Right lobe of liver (tissue), 6 donors: ENCODE measurements at places on chromosomes 13 and 19.

DNA sequence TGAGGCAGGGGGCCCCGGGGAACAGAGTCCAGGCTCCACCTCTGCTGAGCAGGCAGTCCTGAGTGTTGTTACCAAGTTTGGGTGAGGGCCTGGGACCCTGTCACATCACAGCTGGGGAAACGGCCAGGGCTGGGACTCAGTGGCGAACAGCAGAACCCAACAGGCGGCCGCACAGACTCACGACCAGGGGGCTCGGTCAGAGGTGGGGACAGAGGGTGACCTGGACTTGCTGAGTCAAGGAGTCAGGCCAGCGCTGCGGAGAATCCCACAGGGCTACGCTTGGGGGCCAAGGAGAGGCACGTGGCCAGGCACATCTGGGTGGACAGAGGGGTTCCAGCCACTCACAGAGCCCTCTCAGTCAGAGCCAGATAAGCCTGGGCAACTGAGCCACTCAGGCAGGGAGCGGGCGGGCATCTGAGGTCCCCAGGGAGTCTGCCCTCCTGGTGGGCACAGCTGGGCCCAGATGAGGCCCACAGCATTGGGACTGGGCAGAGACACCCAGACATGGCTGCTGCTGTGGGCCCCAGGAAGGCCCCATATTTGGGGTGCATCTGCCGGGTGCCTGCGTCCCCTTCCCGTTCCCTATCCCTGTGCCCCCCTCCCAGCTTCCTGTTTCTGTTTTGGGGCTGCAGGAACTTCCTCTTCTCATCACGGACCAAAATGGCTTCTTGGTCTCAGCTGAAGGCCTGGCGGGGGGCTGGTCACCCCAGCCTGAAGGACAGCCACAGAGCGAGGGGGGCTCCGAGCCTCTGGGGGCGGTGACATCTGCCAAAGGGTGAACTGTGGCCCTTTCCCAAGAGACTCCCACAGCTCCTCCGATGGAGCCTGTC, 34.0 kb downstream of the CEBPA start:
- H3K27me3 ChIP-seq, result no peaks in the 10 kb centered on the region
- H3K4me3 ChIP-seq, result no peak overlapping the region
- H3K36me3 ChIP-seq, result no peaks in the 10 kb centered on the region

DNA sequence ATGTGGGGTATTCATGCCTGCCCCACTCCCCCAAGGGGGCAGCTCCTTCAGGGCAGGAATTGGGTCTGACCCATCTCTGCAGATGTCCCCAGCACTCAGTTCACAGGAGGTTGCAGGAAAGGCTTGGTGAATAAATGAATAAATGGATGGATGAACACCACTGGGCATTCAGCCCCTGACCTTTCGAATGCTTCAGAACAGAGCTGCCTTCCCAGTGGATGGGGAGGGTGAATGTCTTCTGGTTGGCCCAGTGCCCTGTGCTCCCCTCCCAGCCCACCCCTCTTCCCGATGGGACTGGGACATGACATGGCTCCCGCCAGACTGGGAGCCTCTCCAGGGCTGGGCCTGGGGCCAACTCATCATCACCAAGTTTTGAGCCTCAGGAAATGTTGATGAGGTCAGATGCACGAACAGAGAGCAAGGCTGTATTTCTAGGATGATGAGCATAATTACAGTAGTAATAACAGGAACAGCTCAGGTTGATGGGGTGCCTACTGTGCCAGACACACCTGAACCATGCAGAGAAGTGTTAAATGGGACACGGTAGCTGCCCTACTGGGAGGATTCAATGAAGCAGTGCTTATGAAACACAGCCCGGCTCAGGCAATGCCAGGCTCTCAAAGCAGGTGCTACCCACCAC, 25.7 kb downstream of the VRK3 start:
- H3K4me3 ChIP-seq, result no peak overlapping the region
- no peaks in the 10 kb centered on the region for H3K27me3 ChIP-seq
- no peak overlapping the region for H3K27ac ChIP-seq
- H3K36me3 ChIP-seq, result no peaks in the 10 kb centered on the region

GRCh38 chr13:80454245-80454644, 113.3 kb upstream of the SPRY2 start:
- no peaks in the 10 kb centered on the region for H3K27me3 ChIP-seq
- no peak overlapping the region for H3K27ac ChIP-seq
- no peak for DNase-seq
- no peaks in the 10 kb centered on the region for H3K36me3 ChIP-seq
- H3K4me1 ChIP-seq, result no peaks in the 10 kb centered on the region

- H3K27me3 ChIP-seq, result no peaks in the 10 kb centered on the region
- H3K4me1 ChIP-seq, result no peaks in the 10 kb centered on the region
- no peaks in the 10 kb centered on the region for H3K36me3 ChIP-seq
- no peak overlapping the region for H3K27ac ChIP-seq
Measured at GRCh38 chr19:29928831-29929230, 13.2 kb upstream of the URI1 start.

DNA sequence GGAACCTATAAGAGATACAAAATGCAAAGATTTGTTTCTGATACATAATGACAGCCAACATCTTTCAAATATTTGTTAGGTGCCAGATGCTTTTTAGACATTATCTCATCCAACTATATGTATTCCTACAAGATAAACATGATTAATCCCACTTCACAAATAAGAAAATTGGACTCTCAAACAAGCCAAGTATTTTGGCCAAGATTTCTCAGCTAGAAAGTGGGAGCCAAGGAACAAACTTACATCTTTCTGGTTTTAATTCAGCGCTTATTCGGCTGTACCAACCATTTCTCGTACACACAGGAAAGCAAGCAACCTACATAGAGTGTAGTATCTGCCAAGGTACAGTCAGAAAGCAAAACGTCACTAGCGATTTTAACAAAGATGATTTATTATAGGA, 85.7 kb upstream of the SERP2 start:
- H3K27ac ChIP-seq, result no peak overlapping the region
- no peaks in the 10 kb centered on the region for H3K4me1 ChIP-seq
- no peaks in the 10 kb centered on the region for H3K36me3 ChIP-seq
- no peaks in the 10 kb centered on the region for H3K27me3 ChIP-seq

DNA sequence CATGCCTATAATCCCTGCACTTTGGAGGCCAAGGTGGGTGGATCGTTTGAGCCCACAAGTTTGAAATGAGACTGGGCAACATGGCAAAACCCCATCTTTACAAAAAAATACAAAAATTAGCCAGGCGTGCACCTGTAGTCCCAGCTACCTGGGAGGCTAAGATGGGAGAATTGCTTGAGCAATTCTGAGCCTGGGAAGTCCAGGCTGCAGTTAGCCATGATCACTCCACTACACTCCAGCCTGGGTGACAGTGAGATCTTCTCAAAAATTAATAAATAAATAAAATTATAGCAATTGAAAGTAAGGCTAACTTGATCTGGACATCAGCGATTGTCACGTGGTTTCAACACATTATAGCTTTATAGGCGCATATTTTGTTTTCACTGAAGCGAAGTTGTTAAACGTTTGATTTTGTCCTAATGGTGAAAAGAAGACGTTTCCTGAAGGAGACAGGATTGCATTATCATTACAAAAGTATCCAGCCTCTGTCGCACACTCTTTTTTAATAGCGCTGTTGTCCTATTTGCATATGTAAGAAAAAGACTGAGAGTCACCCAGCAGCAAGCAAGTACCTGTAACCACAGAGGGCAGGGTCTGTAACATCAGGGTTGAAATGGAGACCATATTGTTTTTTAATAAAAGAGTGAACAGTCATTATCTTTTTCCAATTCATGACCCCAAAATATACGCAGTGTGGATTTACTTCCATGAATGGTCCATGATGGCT, 335.7 kb downstream of the DCT start:
- H3K4me1 ChIP-seq, result no peaks in the 10 kb centered on the region
- H3K36me3 ChIP-seq, result no peaks in the 10 kb centered on the region
- no peaks in the 10 kb centered on the region for H3K27me3 ChIP-seq
- H3K4me3 ChIP-seq, result no peak overlapping the region
- H3K27ac ChIP-seq, result no peak overlapping the region
- no peak for DNase-seq

- no peaks in the 10 kb centered on the region for H3K36me3 ChIP-seq
- H3K4me3 ChIP-seq, result no peak overlapping the region
Measured at GRCh38 chr19:38547421-38547820, 70.3 kb downstream of the MAP4K1 start.

DNA sequence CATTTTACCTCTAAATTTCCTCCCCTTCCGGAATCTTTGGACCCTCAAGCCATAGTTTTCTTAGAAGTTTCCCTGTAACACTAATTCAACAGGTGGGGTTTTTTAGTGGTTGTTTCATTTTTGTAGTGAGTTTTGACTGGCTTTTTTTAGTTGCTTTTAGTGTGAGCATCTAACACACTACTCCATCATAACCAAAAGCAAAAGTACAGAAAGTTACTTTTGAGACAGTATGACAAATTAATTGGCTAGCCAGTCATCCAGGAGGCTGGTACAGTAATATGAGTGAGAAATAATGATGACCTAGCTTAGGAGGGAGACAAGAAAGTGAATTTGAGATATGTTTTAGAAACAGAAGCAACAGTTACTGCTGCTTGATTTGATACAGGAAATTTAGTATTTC, 71.5 kb downstream of the DNAJC15 start:
- H3K27ac ChIP-seq, result no peak overlapping the region
- no peaks in the 10 kb centered on the region for H3K27me3 ChIP-seq
- no peaks in the 10 kb centered on the region for H3K4me1 ChIP-seq

DNA sequence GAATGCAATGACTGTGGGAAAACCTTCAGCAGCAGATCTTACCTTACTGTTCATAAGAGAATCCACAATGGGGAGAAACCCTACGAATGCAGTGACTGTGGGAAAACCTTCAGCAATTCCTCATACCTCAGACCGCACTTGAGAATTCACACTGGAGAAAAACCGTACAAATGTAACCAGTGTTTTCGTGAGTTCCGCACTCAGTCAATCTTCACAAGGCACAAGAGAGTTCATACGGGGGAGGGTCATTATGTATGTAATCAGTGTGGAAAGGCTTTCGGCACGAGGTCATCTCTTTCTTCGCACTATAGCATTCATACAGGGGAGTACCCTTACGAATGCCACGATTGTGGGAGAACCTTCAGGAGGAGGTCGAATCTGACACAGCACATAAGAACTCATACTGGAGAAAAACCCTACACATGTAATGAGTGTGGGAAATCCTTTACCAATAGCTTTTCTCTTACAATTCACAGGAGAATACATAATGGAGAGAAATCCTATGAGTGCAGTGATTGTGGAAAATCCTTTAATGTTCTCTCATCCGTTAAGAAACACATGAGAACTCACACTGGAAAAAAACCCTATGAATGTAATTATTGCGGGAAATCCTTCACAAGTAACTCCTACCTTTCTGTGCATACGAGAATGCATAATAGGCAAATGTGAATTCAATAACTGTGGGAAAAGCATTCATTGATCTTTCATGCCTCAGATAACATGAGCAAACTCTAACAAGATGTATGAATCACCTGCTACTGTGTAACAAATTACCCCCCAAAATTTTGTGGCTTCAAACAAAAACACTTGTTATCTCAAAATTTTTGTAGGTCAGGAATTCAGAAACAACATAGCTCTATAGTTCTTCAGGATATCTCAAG, 13.8 kb downstream of the ZNF557 start:
- no peak for DNase-seq
- no peak overlapping the region for H3K4me3 ChIP-seq
- H3K4me1 ChIP-seq, result no peaks in the 10 kb centered on the region
- no peak overlapping the region for H3K27ac ChIP-seq
- H3K27me3 ChIP-seq, result no peaks in the 10 kb centered on the region

GRCh38 chr19:7792281-7792680, 29.2 kb downstream of the CLEC4M start:
- no peaks in the 10 kb centered on the region for H3K36me3 ChIP-seq
- DNase-seq, result no peak
- H3K4me1 ChIP-seq, result no peaks in the 10 kb centered on the region
- H3K4me3 ChIP-seq, result no peak overlapping the region
- H3K27me3 ChIP-seq, result no peaks in the 10 kb centered on the region

DNA sequence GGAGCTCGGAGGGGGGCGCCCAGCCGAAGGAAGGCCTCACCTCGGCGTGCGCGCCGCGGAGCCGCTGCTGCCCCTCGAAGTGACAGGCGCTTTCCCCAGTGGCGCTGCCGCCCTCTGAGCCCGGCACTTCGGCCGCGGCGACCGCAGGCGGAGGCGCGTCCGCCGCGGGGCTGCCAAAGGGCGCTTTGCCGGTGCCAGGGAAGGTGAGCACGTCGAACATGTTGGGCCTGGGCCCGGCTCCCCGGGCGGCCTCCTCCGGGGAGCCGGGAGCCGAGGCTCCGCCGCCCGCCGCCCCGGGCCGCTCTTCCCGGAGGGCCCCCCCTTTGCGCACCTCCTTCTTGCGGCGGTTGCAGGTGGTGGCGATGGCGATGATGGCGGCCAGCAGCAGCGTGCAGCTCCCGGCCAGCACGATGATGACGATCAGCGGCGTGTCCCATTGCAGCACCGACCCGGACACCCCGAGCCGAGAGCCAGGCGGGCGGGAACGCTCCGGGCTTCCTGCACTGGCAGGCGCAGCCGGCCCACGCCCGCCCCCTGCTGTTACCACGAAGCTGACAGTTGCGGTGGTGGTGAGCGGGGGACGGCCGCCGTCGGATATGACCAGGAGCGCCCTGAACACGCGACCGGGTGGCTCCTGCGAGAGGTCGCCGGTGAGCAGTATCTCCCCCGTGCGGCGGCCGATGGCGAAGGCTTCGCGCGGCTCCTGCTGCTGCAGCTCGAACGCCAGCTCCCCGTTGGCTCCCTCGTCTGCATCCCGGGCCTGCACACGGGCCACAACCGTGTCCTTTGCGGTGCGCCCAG, 2.5 kb downstream of the PCDH8 start:
- H3K4me1 ChIP-seq, result no peaks in the 10 kb centered on the region
- H3K27me3 ChIP-seq, result peaks cover 60% of the 10 kb centered on the region
- no peak overlapping the region for H3K4me3 ChIP-seq
- H3K27ac ChIP-seq, result no peak overlapping the region
- no peaks in the 10 kb centered on the region for H3K36me3 ChIP-seq
- peak; percentile 38 for DNase-seq

- H3K4me1 ChIP-seq, result no peaks in the 10 kb centered on the region
- H3K4me3 ChIP-seq, result no peak overlapping the region
- no peak overlapping the region for H3K27ac ChIP-seq
- no peak for DNase-seq
Measured at GRCh38 chr19:46288896-46289588, 7.8 kb upstream of the HIF3A start.

DNA sequence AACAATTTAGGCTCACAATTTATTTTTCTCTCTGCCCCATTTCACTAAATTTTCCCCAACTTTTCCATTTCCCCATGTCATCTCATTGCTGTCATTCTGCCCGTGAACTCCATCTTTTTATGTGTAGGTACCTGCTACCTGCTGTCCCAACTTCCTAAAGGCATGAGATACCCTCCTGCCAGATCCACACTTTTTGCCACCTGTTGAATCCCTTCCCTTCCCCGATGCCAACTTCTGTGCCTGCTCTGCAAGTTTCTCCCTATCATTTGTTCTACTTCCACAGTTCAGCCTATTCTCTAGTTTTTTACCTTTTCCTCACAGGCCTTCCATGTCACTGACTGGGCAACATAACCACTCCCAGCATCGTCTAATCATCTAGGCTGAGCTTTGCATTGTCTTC, 607.5 kb upstream of the KLF12 start:
- no peak for DNase-seq
- H3K4me3 ChIP-seq, result no peak overlapping the region
- no peaks in the 10 kb centered on the region for H3K36me3 ChIP-seq
- no peaks in the 10 kb centered on the region for H3K4me1 ChIP-seq
- no peaks in the 10 kb centered on the region for H3K27me3 ChIP-seq

GRCh38 chr19:17871878-17872250, at the start of gene SLC5A5:
Gene SLC5A5, plus strand, starts transcription at chr19:17871945. Its CDS starts 375 bp downstream, at chr19:17872320.
- DNase-seq, result no peak
- no peak within 1 kb of the TSS for H3K27ac ChIP-seq
- no peak within 1 kb of the TSS for H3K4me3 ChIP-seq
